ENCODE measurements at places on chromosomes 5 and 9.

GRCh38 chr9:89864257-89864656 lies 259.4 kb downstream of the GADD45G start:
- peak; percentile 9 for DNase-seq

DNA sequence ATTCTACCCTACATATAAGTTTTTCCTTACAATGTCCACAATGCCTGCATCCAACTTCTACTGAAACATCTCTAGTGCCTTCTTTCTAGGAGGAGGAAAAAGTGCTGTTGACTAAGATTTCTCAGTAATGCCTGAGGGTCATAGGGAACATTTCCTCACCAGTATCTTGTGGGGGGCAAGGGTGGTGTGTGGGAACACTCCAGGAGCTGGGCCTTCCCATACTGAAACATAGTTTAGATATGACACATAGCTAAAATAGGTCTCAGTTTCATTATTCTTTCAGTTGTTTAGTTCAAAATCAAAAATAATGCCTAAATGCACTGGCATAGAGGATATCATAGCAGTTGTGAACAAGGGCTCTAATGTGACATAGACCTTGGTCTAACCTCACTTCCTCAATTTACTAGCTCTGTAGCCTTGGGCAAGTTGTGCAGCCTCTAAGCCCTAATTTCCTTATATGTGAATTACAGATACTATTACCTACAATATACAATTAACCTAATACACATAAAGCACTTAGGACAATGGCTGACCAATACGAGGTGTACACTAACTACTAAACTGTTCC lies 66.1 kb downstream of the HAPLN1 start:
- DNase-seq = no peak

DNA sequence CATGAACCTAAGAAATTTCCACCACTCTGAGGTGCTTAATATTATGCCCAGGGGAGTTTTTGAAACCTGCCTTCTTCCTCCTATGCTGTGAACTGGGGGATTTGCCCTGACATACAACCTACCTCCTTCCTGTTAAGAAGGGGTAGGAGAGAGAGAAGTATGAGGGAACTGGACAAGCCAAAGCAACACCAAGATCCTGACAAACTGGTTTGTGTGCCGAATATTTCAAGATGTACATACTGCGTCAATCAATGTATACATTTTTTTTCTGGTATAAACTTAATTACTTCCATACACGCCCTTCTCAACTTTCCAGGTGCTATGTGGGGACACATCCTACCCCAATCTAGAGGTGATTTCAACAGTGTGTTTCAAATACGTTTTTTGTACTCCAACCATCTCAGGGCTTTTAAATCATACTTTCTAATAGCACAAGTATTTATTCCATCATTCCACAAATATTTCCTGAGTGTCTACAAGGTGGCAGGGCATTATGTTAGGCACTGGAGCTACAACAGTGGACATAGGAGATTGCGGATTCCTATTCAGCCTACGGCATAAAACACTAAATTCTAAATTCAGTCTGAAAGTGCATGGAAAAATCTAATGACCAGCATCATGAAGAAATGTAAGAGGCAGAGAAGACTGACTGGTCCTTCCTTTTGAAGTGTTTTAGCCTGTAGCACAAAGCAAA lies 70.1 kb upstream of the IFNK start:
- DNase-seq = no peak

GRCh38 chr5:9351546-9351945 lies 194.3 kb downstream of the SEMA5A start:
- DNase-seq = peak; percentile 39

- no peak for DNase-seq
Observed at GRCh38 chr5:144335561-144335960, 164.9 kb downstream of the KCTD16 start.
